Stimulated activated naive CD8-positive, alpha-beta T cell treated with anti-CD3 and anti-CD28 coated beads, Interleukin-15, amount 100 ng/mL, for 72 hours (primary cell): ENCODE measurements at places on chromosomes 16 and 17.

- no peak for DNase-seq
Observed at GRCh38 chr16:27353853-27354252, 40.1 kb downstream of the IL4R start.

DNA sequence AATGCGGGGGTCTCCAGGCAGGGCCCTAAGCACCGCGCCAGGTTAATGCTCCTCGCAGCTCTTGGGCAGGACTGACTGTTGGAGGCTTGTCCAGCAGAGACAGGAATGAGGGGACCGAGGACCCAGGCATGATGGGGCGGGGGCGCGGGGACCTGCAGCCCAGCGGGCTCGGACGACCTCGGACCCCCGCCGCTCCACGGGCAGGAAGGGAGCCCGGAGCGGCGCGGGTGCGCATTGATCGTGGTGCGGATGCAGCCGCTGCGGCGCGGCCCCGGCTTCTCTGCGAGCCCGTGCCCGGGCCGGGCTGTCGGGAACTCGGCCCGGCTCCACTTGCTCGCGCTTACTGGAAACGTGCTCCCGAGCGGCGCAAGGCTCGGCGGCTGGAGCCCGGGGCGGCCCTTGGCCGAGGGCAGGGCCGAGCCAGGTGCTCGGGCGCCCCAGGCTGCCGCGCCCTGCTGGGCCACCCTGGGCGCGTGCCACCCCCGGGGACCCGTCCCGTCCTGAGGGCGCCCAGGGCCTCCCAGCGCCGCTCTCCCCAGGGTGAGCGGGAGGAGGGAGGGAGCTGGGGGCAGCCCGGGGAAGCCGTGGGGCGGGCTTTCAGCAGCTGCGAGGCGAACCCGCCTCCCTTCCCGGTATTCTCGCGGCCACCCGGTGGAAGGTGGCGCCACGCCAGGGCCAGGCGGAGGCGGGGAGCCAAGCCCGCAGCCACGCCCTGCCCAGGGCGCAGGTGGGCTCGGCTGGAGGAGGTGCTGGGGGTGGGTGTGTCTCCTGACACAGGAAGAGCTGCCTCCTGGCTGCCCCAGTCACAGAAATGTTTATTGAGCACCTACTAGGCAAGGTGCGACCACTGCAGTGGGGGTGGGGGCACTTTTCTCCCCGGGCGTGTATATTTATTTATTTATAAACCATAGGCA, 45.9 kb downstream of the SOCS3 start:
- peak; percentile 74 for DNase-seq

- no peak for DNase-seq
Observed at GRCh38 chr16:31016018-31016417, 5.6 kb upstream of the STX1B start.

DNA sequence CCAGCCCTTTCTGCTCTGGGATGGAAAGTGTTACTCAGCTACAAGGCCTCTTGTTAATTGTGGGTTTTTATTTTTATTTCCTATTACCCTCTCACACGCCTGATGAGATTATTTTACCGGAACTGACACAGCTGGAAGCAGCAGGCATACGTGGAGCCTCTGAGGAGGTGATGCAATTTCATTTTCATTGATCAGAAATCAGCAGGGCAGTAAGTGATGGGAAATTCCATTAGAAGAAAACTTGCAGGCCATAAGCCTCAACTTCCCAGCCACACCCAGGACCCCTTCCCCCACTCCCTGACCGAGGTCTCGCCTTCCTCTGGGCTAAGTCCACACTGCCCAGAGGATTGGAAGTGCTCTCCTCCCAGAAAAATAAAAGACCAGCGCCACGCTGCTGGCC, 69.7 kb downstream of the ZFHX3 start:
- DNase-seq = no peak

GRCh38 chr17:78176548-78177025, 8.2 kb downstream of the SYNGR2 start:
- DNase-seq = peak; percentile 75

- no peak for DNase-seq
Observed at GRCh38 chr16:56961386-56961785, 364 bp upstream of the CETP start.

GRCh38 chr17:74228306-74228978, 15.1 kb downstream of the TTYH2 start:
- DNase-seq = no peak

DNA sequence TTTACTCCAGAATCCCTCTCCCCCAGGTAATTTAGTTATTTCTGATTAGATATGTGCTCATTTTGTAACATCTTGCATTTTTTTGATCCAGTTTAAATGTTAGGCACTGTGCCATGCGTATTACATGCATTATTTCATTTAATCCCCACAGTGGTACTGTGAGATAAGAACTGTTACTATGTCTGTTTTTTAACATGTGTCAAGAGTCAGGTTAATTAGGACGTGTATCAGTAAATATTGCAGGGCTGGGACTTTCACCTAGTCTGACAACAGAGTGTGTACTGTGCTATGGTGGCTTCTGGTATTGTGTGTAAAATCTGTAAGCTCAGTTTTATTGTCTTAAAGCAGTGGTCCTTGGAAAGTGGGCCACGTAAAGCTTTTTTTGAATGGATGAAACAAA, 10.6 kb downstream of the RSPRY1 start:
- no peak for DNase-seq

DNA sequence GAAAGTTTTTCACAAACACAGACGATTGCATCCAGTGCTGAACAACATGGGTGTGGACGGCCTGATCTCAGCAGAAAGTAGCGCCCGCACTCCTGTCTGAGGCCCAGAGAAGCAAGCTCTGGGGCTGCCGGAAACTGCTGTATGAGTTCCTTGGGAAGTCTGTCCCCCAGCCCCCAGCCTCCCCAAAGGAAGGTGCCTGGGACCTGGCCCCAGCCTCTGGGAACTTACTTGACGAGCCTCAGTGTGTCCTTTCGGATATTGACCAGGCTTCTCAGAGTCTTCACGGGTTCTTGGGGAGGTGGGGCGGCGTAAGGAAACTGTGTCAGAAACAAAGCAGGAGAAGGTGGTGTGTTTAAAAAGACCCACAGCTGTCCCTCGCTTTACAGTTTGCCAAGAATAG, 32.4 kb upstream of the FOXJ1 start:
- no peak for DNase-seq

DNA sequence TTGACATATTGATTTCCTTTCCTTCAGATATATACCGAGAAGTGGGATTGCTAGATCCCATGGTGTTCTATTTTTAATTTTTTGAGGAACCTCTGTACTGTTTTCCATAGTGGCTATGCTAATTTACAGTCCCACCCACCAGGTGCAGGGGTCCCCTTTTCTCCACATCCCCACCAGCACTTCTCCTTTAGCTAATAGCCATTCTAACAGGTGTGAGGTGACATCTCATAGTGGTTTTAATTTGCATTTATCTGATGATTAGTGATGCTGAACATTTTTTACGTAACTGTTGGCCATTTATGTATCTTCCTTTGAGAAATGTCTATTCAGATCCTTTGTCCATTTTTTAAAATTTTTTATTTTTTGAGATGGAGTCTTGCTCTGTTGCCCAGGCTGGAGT, 93.9 kb downstream of the SDR42E1 start:
- DNase-seq = no peak

GRCh38 chr16:27400751-27401620, 988 bp upstream of the IL21R start:
- DNase-seq = no peak

GRCh38 chr16:82169861-82170845, at the start of gene MPHOSPH6:
Gene MPHOSPH6 (minus strand): TSS chr16:82170224. CDS start chr16:82170175, 49 bp downstream.
- peak; percentile 87 for DNase-seq

GRCh38 chr17:51046514-51047384, 73.9 kb downstream of the SPAG9 start:
- DNase-seq = no peak

DNA sequence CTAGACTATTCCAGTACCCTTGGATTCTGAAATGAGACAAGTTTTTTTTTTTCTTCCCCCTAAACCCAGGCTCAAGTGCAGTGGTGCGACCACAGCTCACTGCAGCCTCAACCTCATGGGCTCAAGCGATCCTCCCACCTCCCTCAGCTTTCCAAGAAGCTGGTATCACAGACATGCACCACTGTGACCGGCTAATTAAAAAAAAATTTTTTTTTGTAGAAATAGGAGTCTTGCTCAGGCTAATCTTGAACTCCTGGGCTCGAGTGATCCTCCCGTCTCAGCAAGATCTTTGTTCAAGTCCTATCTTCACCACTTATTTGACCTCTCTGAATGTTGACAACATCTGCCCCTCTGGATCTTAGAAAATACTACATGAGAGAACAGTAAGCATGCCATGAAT, 26.6 kb upstream of the CORO6 start:
- no peak for DNase-seq

GRCh38 chr17:56913353-56913866, 439 bp downstream of the TRIM25 start:
- no peak for DNase-seq

GRCh38 chr17:41278176-41278955, 2.9 kb downstream of the KRTAP9-7 start:
- DNase-seq = no peak

- no peak for DNase-seq
Observed at GRCh38 chr16:13426269-13426668, 493.7 kb upstream of the ERCC4 start.

DNA sequence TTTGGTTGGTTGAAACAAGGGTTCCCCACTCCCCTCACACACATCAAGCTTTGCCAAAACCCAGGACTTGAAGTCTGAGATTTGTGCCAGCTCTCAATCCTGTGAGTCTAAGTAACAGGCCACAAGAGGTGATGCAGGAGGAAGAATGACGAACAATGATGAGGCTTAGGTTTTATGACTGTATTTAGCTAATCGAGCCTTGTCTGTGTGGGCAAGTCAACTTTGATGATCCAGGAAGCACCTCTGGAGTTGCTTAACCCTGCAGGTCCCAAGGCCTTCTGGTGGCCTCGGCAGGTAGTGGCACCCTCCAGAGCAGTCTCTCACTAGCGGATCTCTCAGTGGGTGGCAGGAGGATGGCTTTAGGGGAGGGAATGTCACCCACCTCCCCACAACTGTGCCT, 28.7 kb downstream of the CDK5RAP3 start:
- no peak for DNase-seq

GRCh38 chr16:79469999-79470398, 130.5 kb downstream of the MAF start:
- no peak for DNase-seq

GRCh38 chr17:77537566-77537965, 396.8 kb downstream of the SEC14L1 start:
- DNase-seq = no peak

DNA sequence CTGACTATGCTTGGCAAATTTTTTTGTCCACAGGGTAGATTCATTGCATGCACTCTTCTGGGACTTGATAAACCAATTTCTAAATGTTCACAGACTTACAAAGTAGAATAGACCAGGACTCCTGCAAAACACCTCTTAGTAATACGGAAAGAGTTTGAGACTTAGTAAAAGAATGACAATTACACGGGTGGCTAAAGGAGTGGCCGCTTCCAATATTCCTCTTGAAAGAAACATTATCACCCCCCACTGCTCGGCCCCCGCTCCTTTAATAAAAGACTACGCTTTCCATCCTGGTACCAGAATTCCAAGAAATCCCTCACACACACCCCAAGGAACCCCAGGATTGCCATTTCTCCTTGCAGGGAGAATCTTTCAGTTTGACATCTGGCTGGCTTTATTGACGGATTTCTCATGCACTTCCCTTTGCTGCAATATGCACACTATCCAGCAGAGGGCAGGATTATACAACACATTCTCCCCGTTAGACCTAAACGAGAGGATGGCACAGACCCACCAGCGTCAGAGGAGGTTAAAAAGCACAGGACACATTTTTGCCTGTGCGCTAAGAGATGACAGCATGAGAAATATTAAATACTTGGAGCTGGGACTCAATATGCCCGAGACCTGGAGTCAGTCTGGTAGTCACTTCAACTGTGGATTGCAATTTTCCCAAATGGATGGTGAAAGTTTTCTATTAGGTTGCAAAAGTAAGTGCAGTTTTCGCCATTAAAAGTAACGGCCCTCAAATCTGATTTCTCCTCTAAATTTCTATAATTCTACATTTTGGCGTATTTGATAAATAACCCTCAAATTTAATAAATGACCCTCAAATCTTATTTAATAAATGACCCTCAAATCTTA, 46.6 kb upstream of the NUDT7 start:
- DNase-seq = peak; percentile 57

DNA sequence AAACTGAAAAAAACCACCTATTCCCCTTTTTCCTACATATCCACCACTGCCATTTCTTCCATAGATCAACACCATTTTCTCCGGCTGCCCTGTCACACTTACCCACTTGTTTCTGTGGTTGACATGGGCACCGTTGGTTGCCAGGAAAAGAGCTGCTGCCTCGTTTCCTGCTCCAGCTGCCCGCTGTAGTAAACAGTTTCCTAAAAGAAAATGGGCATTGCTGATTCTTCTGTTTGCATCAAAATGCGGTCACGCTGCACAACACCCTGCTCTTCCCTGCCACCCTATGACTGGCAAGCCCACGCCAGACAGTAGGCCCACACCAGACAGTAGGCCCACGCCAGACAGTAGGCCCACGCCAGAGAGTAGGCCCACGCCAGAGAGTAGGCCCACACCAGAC, 46.3 kb downstream of the CYB5D2 start:
- no peak for DNase-seq

- DNase-seq = no peak
Observed at GRCh38 chr17:72456075-72456474, 335.3 kb downstream of the SOX9 start.

GRCh38 chr17:66712453-66712852, 122.5 kb upstream of the CACNG5 start:
- no peak for DNase-seq

- no peak for DNase-seq
Observed at GRCh38 chr16:47886631-47887415, 269.0 kb downstream of the ABCC12 start.

DNA sequence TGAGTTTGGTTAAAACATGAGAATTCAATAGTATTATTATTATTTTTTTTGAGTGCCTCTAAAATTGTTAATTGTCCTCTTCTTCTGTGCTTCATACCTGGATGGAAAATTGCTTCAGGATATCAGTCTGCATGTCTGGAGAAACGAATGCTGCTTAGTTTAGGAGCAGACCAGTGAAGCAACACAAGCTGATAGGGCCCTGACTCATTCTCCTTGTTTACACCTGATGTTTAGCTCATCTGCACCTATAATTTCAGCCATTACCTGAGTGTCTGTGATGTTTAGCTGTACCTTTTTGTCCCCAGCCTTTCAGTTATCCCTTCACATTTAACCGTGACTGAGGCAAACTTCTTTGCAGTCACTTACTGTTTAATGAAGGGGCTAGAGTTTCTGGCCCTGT, 14.8 kb downstream of the SNTB2 start:
- DNase-seq = no peak

DNA sequence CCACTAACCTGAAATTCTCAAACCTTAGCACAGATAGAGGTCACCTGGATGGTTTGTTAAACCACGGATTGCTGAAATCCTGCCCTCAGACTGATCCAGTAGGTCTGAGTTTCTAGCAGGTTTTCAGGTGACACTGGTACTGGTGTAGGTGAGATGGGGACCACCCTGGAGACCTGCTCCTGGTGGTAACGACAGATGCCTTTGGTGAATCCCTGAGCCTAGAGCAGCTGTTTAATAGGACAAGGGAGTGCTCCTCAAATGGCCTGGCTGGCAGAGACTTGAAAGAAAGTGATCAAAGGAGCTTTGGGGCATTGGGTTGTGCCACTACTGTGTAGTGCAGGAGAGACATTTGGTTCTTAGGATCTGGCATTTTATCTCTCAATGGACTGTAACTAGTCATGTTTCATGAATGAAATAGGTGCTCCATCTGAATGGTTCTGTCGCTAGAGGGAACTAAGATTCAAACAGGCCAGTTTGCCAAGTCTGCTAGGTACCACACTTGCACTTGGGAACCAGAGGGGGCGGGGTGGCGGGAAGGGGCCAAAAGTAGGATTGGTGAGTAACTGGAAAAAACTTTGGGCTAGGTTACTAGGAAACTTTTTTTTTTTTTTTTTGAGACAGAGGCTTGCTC, 2.9 kb upstream of the IFI35 start:
- DNase-seq = no peak

- DNase-seq = peak; percentile 30
Observed at GRCh38 chr17:80826955-80827645, 164.5 kb upstream of the CHMP6 start.
